ENCODE measurements at places on chromosomes 2 and 18.

- DNase-seq, result peak; percentile 41
Measured at GRCh38 chr2:237581751-237582746, 8.5 kb downstream of the RAB17 start.

GRCh38 chr2:202040079-202040844 is 6.6 kb downstream of the FZD7 start:
- DNase-seq, result no peak

DNA sequence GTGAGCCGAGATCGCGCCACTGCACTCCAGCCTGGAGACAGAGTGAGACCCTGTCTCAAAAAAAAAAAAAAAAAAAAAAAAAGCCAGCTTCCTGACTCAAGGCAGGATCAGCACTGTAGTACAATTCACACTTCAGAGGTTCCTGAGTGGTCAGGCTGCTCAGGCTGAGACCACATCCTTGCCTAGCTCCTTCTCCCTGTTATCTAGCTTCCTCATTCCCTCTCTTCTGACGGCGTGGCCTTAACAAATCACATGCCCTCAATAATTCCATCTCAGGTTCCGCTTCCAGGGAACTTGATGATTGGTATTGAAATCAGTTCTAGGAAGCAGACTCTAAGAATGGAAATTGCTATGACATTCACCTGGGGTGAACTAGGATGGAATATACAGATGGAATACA is 29.8 kb upstream of the KDM3A start:
- DNase-seq, result no peak

- no peak for DNase-seq
Measured at GRCh38 chr2:173349287-173349686, 5.4 kb upstream of the CDCA7 start.

DNA sequence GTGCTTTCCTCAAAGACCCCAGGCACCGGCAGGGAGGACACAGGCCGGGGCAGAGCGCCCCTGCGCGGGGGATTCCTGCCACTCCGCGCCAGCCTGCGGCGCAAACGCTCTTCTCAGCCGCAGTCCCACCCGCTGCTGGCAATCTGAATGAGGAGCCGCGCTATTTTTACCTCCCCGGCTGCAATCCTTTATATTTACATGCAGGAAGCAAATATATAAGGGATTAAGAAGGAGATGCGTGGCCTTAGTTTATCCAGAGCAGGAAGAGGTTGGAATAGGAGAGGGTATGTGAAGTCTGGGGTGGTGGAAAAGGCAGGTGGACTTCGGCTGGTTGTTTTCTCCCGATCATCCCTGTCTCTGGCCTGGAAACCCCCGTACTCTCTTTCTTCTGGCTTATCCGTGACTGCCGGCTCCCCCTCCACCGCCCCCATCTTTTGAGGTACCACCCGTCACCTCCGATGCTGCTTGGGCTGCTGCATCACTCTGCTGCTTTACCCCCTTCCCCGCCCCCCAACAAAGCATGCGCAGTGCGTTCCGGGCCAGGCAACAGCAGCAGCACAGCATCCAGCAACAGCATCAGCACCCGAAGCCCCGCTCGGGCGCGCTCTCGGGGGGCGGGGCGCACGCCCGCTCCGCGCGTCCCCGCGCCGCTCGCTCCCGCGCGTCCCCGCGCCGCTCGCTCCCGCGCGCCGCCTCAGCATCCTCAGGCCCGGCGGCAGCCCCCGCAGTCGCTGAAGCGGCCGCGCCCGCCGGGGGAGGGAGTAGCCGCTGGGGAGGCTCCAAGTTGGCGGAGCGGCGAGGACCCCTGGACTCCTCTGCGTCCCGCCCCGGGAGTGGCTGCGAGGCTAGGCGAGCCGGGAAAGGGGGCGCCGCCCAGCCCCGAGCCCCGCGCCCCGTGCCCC is at the start of gene ADAM23:
ADAM23 (plus strand) TSS at position 700 of the 902 bp plus-strand sequence. CDS start 335 bp downstream, outside the sequence.
- peak; percentile 32 for DNase-seq

DNA sequence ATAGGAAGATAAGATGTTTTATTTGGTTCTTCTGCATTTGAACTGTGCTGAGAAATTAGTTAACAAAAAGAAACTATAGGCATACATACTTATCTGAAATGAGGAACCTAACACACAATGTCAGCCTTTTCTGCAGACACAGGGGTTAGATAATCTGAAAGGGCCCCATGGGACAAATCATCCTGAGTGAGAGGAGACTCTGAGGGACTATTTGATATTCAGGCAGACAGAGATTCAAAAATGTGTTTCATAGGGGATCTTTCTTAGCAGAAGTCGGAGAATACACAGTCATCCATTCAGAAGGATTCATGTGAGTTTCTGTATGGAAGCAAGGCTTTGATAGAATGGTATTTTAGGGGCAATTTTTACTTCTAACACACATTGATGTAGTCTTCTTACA is 79.1 kb downstream of the NCKAP5 start:
- no peak for DNase-seq

DNA sequence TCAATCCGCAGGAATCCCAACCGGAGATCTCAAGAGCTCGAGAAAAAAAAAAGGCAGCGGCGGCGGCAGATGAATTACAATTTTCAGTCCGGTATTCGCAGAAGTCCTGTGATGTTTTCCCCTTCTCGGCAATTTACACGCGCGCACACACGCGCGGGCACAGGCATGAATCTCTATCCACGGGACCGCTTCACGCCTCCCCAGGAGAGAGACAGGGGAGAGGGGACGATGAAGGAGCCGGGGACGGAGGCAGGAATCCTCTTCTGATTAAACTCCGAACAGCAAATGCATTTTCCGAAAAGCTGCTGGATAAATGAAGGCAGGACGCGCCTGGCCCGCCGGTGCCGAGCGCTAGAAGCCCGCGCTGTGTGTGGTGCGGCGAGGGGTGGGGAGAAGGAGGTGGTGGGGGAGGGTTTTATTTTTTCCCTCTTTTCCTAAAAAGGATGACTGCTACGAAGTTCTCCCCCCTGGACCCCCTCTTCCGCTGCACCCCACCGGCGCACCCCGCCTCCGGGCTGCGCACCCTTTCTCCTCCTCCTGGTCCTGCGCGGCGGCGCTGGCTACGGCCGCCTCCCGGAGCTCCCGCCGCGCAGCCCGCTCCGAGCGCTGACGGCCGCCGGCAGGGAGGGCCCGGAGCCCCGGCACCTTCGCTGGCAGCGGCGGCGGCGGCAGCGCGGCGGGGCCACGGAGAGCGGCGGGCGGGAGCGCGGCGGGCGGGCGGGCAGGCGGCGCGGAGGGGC is at the start of gene BCL2:
BCL2 (minus strand) TSS at position 387 of the 740 bp plus-strand sequence.
- DNase-seq, result no peak

- DNase-seq, result no peak
Measured at GRCh38 chr2:72155737-72156136, 8.1 kb upstream of the CYP26B1 start.

DNA sequence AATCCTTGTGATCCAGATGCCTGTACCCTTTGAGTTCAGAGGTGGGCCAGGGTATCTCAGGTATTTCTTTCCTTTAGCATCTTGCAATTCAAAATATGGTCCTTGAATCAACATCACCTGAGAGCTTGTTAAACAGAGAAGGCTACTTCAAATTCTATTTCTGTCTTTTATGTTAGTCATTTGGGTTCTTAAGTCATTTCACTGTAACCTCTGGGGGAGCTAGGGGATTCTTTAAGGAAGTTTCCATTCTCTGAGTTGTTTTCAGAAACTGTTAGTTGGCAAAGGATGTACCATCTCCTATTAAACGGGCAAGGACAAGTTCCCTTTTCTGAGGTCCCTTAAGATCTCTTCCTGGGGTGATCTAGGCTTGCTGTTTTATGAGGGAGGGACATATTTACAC is 16.6 kb downstream of the CFLAR start:
- DNase-seq, result no peak

- no peak for DNase-seq
Measured at GRCh38 chr18:56028514-56028913, 440.5 kb upstream of the TCF4 start.

- DNase-seq, result no peak
Measured at GRCh38 chr2:109614715-109615636, 812 bp downstream of the SOWAHC start.

DNA sequence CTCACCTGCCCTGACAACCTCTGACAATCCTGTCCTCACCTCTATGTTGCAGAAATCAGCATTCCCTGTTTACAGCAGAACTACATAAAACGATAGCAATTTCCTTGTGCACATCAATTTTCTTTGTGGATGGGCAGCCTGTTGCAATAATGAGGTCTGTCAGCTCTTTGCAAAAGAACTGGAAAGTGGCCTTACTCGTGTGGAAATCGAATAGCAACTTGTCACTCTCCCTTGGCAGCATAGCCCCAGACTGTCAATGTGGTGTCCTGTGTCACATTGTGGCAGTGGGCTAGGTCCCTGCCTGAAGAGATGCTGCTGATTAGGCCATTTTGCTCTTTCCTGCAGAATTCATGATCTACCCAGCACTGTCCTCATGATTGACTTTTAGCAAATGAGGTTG is 531.9 kb downstream of the CCDC85A start:
- DNase-seq, result no peak

DNA sequence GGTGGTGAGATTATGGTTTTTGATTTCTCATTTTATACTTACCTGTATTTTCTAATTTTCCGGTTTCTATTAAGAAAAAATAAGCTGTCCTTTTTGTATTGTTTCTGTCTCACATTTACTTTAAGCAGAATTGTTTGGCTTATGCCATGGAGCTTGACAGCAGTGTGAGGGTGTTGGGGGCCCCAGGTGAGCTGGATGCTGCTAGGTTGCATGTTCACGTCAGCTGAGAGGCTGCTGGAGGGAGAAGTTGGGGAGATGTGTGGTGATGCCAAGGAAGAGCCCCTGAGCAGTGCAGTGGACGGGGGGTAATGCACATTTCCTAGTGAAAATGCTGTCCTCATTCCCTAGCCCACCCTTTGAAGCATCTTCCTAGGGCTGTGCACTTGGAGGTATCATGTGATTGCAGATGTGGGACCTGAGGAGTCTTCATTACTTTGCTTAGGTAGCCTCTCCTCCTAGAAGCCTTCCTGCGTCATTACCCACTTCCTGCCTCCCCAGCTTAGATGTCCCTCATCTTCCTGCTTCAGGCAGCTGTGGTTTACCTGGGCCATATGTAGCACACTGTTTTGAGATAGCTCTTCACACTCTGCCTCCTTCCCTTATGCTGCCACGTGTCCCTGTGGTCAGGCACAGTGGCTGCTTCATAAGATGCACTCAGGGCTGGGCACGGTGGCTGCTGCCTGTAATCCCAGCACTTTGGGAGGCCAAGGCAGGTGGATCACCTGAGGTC is 16.2 kb downstream of the ATG16L1 start:
- DNase-seq, result no peak

DNA sequence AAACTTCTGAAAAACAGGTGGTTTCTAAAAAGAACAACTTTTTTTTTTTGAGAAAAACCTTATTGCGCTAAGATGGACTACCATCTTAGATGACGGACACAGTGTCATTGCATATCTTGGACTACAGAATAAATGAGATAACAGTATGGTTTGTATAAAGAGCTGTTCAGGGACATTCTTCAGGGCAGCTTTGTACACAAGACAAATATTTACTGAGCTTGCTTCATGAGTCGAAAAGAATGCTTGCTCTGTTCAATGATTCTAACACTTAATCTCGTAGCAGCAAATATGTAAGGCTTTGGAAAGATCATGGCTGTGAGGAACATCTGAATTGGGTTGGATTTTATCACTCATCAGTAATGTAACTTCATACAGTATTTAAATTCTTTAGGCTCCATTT is 282.5 kb upstream of the CWC22 start:
- no peak for DNase-seq

DNA sequence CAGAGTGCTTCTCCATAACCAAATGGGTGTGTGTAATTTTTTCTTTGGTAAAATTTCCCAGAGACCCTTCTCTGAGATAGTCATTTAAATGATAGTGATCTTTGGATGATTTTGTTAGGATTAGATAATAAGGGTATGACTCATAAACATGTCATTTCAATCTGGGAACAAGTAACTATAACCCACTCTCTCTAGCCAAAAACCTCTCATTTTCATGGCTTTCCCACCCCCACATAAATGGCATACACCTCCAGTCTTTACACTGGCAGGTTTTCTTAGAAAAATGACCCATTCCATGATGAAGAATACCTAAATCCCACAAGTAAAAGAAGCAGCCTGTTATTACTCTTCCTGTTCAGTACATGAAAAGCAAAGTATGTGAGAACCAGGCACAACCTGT is 572.0 kb upstream of the ZEB2 start:
- no peak for DNase-seq

- no peak for DNase-seq
Measured at GRCh38 chr2:190792956-190793888, 87.4 kb upstream of the GLS start.

DNA sequence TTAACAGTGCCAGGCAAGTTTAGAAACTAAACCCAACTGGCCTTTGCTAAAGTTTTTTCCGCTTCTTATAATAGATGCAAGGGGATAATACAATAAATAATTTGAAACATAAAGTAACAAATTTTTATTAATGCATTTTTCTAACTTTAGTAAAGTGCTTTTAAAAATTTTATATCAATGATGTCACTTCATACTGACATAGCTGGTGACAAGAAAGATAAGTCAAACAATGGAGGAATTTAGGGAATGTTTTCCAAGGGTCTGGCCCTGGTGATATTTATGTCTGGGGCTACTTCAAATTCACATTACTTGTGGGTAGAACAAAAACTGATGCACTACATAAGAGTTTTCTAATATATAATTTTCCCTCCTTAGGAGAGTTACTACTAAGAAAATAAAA is 61.2 kb upstream of the CBLN2 start:
- no peak for DNase-seq

DNA sequence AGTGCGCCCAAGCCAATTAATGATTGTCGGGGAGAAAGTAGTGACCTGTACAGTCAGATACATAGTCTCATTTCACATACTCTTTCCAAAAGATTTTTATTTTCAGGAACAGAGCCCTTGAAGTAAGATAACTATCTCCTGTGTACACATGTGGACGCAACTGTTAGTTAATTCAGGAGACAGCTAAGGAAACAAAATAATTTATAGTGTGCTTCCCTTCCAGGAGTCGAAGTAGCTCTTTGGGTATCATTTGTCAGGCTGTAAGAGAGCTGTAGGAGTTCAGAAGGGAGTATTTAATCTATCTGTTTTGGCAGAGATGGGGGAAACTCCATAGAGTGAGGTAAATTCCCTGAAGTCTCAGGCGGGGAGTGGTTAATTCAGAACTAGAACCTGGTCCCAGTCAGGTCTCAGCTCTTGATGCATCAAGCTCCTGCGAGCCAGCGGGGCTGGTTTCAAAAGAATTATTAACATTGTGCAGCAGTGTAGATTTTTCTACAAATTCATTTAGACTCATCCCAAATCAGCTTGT is 63.0 kb downstream of the MAPK4 start:
- no peak for DNase-seq

DNA sequence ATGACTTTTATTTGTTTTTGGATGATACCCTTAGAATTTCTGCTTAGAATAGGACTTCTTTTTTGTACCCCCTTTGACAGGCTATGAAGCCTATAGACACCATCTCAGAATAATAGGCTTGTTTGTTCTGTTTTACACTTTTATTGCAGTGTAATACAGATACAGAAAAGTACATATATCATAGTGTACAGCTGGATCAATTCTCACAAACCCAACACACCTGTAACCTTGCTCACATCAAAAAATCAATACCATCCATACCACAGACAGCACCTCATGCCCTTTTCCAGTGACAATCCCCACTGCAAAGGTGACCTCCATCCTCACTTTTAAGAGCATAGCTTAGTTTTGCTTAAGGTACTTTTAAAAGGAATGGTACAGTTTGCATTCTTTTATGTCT is 14.8 kb downstream of the EML6 start:
- no peak for DNase-seq
